CD4-positive, alpha-beta T cell treated with Interleukin-15 for 4 hours (primary cell): ENCODE measurements at places on chromosomes 7 and 10.

DNA sequence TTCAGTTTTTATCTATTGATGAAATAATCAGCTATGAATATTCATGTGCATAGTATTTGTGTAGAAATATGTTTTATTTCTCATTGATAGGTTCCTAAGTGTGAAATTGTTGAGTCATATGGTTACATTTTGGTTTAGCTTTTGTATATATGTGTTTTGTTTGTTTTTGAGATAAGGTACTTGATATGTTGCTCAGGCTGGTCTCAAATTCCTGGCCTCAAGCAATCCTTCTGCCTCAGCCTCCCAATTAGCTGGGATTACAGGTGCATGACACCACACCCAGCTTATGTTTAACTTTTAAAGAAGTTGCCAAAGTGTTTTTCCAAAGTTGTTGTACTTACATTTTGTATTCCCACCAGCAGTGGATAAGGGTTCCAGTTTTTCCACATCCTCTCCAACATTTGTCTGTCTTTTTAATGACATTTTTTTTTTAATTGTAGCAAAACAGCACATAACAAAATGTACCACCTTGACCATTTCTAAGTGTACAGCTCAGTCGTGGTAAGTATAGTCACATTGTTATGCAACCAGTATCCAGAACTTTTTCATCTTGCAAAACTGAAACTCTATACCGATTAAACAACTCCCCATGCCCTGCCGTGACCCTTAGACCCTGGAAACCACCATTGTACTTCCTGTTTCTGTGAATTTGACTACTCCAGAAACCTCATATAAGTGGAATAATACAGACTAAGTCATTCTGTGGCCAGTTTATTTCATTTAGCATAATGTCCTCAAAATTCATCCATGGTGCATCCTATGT is 12.6 kb upstream of the UBE2D1 start:
- DNase-seq = no peak

DNA sequence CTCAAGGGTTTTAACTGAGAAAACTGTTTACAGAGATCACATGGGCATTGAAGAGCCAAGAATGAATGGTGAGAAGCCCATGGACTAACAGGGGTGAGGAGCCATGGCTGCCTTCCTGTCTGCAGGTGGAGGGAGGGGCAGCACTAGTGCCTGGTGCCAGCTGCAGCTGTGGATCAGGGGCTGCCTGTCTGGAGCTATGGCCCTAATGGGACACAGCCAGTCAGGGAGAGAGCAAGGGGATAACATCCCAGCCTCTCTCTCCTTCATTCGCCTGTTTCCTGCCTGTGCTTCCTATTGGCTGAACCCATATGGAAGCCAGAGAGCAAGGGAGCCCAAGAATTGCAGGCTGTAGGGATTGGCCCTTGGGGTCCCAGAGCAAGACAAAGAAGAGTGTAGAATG is 125.8 kb upstream of the GAD2 start:
- no peak for DNase-seq

GRCh38 chr10:76051007-76051936 is 619.8 kb downstream of the LRMDA start:
- no peak for DNase-seq

GRCh38 chr7:24866004-24866615 is 108.8 kb upstream of the GSDME start:
- DNase-seq = no peak

DNA sequence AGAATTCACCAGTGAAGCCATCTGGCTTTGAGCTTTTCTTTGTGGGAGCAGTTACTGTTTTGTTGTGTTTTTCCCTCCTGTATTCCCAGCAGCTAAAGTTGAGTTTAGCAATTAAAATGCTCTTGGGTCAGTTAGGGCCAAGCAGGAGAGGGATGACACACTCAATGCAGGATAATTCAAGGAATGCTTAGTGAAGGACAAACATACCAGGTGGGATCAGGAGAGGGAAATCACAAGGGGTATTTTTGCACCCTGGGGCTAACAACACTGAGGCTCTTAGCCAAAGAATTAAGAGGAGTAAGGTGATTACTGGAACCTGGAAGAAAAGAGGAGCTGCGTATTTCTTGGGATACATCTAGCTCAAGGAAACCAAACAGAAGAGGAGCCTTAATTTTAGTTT is 82.4 kb upstream of the KCND2 start:
- DNase-seq = no peak
